ENCODE measurements at places on chromosomes 1 and 21.

DNA sequence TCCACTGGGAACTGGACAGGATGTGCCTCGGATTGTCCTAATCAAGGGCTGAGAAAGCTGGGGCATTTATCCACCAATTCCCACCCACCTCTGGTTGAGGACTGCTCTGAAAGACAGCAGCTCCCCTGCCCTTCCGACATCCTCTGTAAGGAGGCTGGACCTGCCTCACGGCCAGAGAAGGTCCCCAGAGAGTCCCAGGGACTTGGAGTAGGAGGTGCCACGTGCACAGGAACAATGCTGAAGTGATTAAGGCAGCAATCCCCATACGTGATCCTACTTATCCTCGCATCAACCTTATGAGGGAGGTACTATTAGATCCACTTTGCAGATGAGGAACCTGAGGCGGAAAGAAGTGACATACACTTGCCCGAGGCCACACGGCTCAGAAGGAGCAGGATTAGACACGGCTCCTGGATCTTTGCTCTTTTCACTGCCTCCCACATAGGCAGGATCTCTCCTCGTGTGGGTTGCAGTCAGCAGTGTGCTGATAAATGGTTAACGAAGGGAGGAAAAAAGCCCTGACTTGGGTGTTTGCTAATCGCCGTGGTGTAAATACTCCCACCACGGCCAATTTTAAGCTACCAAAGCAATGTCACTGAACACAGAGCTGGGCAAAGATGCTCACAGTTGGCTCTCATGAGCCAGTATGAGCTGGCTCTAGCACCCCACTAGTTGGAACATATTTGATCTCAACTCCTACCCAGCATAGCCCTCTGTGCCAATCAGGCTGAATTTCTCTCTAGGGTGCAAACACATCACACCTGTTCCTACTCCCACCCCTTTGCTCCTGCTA lies 18.6 kb upstream of the LDLRAP1 start:
- no peak for DNase-seq

DNA sequence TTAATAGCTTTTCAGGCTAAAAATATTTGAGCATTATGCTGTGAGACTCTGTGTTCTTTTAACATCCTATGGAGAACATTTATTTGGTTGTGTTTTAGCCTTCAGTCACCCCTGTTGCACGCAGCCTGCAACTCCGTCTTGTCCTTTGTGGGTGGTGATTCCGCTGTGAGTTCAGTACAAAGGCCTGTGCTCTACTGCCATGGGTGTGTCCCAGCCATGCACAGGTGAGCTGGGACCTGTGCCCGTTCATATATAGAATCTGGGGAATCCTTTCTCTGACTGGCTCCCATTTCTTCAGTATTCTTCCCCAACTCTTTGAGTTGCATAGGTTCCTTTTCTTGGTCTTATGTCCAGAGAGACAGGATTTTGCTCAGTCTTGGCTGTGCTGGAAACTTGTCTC lies 61.4 kb downstream of the ACTL8 start:
- no peak for DNase-seq

GRCh38 chr1:215623162-215623561 lies 56.1 kb downstream of the KCTD3 start:
- DNase-seq, result no peak

GRCh38 chr1:154983776-154984466 lies 777 bp downstream of the FLAD1 start:
- DNase-seq, result no peak

DNA sequence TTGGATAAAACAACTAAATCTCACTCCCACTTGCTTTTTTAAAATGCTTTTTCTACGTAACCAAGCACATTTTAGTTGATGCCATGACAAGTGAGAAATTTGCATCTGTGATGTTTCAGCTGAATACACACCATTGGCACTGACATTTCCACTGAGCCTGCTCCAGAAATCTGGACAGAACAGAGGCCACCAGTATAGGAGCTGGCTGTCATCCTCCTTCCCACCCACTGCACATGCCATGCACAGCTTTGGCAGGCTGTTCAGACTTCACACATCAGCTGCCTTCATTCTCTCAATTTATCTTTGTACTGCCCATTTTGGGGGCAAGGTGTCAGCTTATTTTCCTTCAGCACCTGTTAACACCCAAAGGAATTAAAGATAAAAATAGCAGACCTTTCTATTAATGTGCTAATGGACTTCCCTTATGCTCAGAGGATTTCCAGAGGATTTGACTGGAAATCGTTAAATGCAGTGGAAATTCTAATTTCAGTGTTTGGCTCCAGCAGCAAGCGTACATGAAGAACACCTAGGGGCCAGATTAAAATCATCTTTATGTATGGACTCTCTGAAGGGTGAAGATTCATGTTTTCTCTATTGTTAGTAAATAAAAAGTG lies 12.9 kb upstream of the PODN start:
- DNase-seq, result no peak

DNA sequence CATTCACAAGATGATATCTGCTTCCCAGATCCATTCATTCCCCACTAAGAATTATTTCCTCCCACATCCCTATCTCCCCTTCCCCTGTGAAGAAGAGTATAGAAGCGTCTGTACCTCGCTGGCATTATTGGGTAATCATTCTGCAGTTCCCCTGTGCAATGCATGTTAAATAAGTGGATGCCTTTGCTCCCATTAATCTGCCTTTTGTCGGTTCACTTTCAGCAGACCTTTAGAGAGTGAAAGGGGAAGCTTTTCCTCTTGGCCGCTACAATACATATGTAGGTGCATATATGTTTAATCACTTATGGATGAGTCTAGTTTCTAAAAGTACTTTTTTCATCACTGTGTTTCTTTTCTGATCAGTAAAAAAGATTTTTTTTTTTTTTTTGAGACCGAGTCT lies 7.0 kb downstream of the CLCN6 start:
- no peak for DNase-seq

DNA sequence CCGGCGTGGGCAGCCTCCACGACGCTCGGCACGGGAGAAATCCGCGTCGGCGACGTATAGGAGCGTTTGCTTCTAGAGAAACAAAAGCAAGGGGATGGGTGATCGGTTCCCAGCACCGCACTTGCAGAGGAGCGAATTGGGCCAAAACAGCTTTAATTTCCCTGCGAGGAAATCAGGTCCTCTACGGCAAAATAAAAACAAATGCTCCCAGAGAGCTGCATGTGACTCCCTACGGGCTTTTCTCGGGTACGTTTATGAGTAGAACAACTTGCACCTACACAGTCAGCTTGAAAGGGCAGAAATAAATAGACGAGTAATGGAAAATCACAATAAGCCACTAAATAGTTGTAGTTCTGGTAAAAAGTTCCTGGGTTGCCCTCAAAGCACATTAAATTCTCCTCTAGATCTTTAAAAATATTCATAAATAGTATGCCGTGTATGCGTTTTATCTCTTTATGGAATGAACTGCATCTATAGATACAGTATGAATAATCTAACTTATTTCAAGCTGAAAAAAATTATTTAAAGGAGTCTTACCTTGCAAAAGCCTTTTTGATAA lies 1.2 kb downstream of the NHLH2 start:
- DNase-seq, result no peak

- DNase-seq, result no peak
Observed at GRCh38 chr1:117828201-117828600, 101.2 kb downstream of the GDAP2 start.

DNA sequence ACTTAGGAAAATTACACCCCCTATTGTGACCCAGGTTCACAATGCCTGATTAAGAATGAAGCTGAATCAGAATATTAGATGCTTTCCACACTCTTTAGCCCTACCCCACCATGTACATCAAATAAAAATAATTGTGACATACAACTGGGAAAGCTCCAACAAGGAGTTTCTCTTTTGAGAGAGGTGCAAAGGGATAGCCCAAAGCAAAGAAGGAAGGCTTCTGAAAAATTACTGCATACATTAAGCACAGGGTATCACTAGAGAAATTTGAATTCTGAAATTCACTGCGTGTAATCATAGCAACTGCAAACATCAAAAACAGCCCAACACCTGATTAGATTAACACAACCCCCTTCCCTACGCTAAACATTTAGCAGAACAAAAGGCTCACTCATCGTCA lies 34.1 kb downstream of the PDE4B start:
- DNase-seq, result no peak

Data from GM18507 (cell line).